ENCODE measurements at places on chromosomes 6 and 20.

- no peak for DNase-seq
These were observed 443.8 kb upstream of the GJE1 start for GRCh38 chr6:141688916-141689315.

DNA sequence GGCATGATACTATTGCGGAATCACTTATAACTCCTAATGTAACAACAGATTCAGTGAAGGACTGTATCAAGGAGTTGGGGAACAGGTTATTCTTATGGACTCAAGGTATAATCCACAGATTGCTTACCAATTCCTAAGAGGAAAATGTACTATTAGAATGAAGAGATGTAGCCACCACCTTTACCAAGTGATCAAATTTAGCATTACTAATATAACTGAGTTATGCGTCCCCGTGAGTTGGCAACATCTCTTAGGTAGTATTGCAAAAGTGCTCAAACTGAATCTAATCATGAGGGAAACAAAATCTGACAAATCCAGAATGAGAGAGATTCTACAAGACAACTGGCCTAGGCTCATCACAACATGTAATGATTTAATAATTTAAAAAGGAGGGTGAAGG is 777 bp upstream of the SNRNP48 start:
- DNase-seq = no peak

GRCh38 chr6:131937226-131937625 is 13.9 kb downstream of the CCN2 start:
- DNase-seq = no peak

DNA sequence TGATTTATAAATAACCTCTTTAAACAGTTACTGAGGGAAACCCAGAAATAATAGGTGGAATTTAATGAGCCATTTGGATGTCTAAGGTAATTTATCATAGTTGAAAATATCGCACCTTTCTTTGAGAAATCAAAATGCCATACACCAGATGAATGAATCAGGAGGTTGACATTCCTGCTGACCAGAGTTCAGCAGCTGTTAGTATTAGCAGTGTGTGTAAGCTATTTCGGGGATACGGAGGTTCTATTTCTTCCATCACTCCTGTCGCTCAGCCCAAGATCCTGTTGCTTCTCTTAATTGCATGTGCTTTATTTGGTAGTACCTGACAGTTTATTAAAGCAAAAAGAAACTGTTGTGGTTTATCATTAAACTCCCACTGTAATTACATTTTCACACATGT is 67.1 kb downstream of the HDGFL1 start:
- no peak for DNase-seq

DNA sequence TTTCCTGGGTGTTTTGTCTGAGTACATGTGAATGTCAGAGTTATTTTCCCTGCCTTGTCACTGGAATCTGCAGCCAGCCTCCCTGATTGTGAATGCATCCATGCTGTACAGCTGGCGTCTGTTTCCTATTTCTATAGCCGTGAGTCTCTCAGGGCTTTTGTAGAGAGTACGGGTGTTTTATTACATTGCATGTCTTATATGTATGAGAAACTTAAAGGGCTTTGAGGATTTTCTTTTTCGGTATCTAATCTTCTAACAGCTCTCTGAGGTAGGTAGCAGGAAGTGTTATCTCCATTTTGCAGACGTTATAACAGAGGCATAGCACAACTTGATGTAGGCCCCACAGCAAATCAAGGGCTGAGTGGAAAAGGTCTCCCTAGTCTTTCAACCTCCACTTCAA is 272.9 kb downstream of the PRL start:
- DNase-seq = no peak

Data from D721Med (cell line).